ENCODE measurements at places on chromosomes 1 and 21.
A peak's percentile ranks its signal among the peaks of the same experiment; 100 is the strongest.

- DNase-seq: peak; percentile 93
Measured at GRCh38 chr1:91500756-91501522, at the start of gene CDC7. Gene CDC7, plus strand, starts transcription at chr1:91500851. Its CDS starts 866 bp downstream, at chr1:91501717.

DNA sequence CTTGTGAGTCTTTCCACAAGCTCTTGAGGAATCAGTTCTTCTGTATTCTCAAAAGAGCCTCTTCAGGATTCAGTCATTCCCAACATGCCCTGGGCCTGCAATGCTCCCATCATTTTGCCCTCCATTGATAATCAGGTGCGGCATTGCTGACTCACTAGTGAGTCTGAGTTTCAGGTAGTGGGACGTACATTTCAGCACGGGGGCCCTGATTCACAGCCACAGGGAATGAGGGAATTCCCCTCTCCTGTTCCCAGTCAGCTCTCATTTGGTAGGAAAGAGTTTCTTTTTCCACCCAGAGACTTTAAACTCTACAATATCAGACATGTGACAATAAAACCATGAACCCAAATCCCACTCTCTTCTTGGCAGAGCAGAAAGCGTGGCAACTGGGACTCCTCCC is 3.7 kb upstream of the IRF6 start:
- no peak for DNase-seq

DNA sequence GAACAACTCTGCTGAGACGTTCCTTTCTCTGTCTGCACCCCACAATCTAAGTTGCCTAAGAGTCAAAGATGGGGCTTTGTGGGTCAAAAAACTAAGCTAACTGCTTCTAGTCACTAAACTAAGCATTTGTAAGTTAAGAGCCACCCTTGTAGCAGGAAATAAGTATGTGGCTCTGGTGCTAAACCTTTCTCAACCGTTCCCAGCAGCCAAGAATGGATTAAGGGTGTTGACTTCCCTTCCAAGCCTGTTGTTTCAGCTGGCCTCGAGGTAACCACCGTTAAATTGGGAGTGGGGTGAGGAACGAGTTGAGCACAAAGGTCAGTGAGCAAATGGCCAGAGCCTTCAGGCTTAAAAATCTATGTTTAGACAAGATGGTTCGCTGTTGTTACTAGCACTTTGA is 169.1 kb downstream of the TRIM33 start:
- DNase-seq: no peak

- peak; percentile 21 for DNase-seq
Measured at GRCh38 chr1:159823406-159823805, 3.3 kb upstream of the SLAMF8 start.

DNA sequence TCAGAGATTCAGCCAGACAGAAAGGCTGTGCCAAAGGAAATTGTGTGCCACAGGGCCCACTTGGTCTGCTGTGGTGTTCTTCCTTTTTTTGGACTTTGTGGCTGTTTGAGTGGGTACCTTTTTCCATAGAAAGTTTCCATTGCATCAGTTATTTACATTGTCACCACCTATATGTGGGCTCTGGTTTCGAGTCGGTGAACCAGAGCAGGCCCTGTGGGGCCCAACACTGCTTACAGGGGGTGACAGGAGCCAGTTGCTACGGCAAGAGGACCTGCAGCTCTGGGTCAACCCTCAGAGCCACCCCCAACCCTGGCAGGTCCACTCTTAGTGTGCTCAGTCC is 157.0 kb upstream of the EDN2 start:
- DNase-seq: no peak

DNA sequence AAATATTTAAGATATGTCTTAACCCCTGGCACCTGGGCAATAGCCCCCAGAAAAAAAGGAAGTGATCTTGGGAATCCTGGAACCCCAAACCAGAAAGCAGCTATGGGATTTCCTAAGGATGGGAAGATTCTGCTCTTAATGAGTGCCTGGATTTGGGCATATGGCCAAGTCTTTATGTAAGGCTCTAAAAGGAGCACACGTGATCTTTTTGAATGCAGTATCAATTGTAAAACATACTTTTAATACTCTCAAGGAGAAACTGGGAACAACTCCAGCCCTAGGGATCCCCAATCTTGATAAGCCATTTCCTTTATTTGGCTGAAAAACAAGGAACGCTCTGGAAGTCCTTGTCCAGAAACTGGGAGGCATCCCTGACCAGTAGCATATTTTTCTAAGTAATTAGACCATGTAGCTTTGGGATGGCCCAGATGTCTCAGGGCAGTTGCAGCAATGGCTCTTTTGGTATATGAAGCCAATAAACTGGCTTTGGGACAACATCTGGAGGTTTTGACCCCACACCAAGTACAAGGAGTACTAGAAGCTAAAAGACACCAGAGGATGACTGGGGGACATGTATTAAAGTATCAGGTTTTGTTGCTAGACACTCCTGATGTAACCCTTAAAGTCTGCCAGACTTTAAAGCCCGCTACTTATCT is 80.9 kb upstream of the KIAA0040 start:
- no peak for DNase-seq

DNA sequence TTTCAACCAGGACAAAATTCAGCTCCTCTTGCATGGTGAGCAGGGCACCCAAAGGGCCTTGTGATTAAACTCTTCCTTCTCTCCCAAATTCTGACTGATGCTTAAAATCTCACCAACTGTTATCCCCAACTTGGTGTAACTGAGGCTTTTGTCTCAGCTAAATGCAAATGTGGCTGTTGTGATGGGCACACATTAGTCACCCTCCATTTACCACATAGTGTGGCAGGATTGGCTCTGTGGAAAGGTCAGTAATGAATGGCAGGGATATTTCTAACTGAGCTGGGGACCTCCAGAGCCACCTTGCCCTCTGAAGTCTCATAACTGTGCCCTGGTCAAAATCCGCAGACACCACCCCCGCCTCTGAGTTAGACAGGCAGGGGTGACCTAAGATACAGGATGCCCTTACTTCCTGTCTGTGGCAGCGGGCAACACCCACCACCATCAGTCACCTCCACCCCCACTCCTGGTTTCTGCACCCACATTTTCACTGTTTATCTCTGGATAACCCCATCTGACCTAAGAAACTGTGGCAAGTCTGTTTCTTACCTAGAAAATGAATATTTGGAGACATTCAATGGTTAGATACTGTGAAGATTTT is 25.4 kb upstream of the RGS16 start:
- DNase-seq: no peak

DNA sequence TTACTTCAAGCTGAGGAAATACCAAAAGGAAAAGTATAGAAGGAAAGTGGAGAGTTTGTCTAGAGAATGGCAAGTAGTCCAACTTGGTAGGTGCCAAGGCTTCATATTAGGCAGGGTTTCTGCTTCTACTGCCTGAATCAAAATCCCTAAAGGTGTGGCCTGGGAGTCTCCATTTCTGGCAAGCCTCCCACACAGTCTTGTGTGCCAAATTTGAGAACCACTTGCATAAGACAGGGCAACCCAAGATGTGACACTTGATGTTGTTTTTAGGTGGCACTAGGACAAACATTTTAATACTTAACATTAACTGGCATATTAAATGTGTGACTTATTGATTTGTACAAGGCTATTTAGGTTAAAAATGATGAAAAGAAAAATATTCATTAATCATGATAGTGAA is 60.1 kb downstream of the ATG4C start:
- no peak for DNase-seq

- no peak for DNase-seq
Measured at GRCh38 chr1:185821612-185822385, 87.6 kb downstream of the HMCN1 start.

- DNase-seq: no peak
Measured at GRCh38 chr1:59477286-59477685, 180.4 kb downstream of the FGGY start.

- no peak for DNase-seq
Measured at GRCh38 chr1:202198366-202198724, 4.7 kb downstream of the LGR6 start.

- no peak for DNase-seq
Measured at GRCh38 chr1:244678697-244679096, 25.8 kb downstream of the DESI2 start.

- DNase-seq: peak; percentile 53
Measured at GRCh38 chr1:23751050-23751814, 8.0 kb downstream of the ELOA start.

DNA sequence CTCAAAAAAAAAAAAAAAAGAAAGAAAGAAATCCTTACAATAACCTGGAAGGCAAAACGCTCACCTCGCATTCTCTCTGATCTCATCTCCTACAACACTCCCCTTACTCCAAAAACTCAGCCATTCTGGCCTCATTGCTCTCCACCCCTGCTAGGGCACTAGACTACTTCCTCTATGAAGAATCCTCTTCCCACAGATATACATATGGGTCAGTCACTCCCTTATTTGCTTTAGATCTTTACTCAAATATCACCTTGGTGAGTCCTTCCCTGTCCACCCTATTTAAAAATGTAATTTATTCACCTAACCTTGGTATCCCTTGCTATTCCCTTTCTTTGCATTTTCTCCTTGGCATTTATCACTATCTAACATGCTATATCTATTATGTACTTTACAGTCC is 24.6 kb upstream of the KIF1B start:
- DNase-seq: no peak

GRCh38 chr1:160098852-160099561 is 588 bp upstream of the IGSF8 start:
- peak; percentile 98 for DNase-seq

DNA sequence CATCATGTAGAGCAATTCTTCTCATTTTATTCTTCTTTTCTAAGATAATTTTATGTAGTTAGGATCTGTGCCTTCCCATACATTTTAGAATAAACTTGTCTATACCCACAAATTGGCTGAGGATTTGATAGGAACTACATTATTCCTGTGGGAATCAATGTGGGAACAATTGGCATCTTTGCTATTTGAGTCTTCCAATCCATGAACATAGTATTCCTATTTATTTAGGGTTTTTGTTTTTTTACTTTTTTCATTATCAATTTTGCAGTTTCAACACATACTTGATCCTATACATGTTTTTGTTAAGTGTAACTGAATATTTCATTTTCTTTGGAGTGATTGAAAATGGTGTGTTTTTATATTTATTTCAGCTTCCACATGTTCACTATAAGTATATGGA is 8.1 kb upstream of the WNT9A start:
- DNase-seq: no peak

GRCh38 chr1:32014199-32014947 is 705 bp downstream of the KHDRBS1 start:
- DNase-seq: peak; percentile 28

GRCh38 chr1:70387507-70387906 is 23.6 kb upstream of the CTH start:
- DNase-seq: no peak

- DNase-seq: no peak
Measured at GRCh38 chr1:21896652-21897532, 40.2 kb downstream of the HSPG2 start.

- no peak for DNase-seq
Measured at GRCh38 chr1:42552636-42553035, 89.5 kb downstream of the CCDC30 start.

DNA sequence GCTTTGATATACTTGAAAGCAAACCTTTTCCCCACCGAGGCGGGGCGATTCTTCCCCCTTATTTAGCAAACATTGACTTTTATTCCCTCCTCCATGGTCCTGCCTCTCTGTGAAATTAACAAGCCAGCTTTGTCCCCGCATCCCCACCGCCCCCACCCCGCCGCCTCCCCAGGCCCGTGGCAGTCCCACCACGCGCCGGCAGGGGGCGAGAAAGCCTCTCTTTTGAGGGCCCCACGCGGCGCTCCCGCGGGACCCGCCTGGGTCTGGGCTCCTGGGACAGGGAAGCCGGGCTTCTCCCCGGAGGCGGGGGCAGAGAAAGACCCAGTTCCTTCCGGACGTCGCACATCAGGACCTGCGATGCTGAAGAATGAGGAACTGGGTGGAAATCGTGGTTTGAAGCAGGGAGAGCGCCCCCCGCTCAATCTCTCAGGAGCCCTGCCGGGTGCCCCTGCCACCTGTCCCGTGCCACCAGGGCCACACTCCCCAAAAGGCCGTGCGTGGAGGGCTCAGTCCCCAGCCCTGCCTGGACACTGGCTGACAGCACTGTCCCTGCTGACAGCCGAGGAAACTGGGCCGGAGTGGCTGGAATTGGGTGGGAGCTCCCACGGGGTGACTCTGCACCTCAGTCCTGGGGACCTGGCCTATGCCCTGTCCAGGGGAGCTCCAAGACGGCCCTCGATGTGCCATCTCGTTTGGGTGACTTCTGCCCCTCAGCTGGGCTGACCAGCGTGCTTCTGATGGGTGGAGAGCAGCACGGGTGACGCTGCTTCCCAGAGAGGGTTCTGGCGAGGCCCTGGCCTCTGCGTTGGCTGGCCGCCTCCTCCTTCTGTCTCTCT is 8.6 kb upstream of the ACTRT2 start:
- DNase-seq: peak; percentile 58

- no peak for DNase-seq
Measured at GRCh38 chr1:33321178-33321577, 280 bp upstream of the A3GALT2 start.

DNA sequence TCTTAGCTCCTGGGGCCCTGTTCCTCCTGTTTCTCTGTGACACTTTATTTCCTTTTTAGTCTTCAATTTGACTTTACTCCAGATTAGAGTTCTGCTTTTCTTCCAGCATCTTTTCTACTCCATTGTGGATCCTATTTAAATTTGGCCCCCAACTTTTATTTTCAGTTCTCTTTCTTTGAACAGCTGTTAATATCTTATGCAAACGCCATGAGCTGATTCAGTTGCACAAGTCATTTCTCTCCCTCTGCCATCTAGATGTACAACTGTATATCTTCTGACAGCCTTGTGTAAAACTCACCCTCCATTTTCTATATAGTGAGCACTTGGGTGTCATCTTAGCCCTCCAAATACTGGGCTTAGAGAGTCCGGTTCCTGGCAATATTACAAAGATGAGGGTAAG is 42.2 kb downstream of the SPATA17 start:
- no peak for DNase-seq

GRCh38 chr1:112990271-112990670 is 34.3 kb upstream of the SLC16A1 start:
- no peak for DNase-seq

GRCh38 chr1:214216779-214217178 is 64.2 kb upstream of the SMYD2 start:
- no peak for DNase-seq

DNA sequence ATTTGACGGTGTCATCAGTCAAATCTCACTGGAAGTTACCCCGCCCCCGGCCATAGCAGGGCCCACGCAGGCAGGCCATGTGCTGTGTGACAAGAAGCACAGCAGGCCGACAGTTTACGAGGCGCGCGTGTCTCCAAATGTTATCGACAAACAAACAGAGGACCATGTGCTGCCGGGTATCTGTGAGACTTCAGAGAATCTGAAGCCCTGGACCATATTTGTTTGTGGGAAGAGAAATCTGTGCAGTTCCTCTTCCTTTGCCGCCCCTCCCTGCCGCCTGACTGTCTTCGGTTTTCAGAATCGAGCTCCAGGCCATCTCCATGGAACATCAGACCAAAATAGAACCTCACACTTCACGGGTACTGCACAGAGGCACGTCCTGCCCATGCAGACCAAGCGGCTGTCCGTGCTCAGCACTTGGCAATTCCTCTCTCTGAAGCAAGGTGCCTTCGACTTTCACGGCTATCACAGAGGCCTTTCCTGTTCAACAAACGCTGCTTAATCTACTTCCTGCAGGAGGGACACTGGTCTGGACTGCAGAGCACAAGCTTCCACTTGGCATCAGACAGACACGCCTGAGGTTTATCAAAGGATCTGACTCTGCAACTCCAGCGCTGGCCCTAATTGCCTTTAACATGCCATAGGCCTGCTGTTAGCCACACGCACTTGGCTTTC is 135.7 kb upstream of the KRTAP19-8 start:
- DNase-seq: peak; percentile 86

Data from BE2C (cell line).